T-helper 22 cell (primary cell): ENCODE measurements at places on chromosomes 6 and 20.

DNA sequence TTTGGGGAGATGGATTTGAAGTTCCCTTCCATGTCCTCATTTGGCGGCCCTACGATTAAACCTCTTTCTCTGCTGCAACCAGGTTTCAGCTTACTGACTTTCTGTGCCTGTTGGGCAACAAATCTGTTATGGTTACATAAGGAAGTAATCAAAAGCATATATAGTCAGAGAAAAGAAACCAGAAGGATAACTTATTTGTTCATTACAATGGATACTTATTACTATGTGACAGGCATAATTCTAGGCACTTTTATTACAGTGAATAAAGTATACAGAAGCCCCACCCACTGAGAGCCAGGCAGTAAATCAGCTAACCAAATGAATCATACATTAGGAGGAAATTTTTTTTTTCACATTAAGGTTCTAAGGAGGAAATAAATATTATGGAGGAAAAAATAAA is 9.6 kb upstream of the TRIM31 start:
- no peak for DNase-seq

DNA sequence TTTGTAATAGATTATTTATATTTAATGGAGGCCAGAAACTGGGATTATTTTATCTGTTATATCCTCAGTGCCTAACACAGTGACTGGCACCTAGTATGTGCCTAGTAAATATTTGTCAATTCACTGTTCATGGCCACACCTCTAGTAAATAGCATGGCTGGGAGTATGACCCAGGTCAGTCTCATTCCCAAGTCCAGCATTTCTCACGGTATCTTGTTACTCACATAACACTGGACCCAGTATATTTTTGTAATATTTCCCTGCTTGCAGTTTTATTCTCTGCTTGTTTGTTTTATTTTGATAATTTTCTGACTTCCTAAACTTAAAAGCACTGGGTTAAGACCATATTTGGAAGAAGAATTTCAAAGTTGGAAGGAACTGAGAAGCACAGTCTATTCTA is 47.7 kb downstream of the CTNNBL1 start:
- no peak for DNase-seq

DNA sequence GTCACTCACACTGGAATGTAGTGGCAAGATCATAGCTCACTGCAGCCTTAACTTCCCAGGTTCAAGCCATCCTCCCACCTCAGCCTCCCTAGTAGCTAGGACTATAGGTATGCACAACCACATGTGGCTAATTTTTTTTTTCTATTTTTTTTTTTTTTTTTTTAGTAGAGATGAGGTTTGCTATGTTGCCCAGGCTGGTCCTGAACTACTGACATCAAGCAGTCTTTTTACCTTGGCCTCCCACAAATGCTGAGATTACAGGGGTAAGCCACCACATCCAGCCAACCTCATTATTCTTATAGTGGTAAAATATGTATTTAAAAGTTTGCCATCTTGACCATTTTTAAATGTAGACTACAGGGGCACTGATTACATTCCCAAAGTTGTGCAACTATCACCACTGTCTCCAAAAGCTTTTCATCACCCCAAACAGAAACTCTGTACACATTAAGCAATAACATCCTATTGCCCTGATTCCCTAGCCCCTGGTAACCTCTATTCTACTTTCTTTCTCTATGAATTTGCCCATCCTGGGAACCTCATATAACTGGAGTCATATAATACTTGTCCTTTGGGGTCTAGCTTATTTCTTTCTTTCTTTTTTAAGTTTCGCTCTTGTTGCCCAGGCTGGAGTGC is 268.0 kb upstream of the JARID2 start:
- DNase-seq: no peak

- no peak for DNase-seq
These were observed 351.7 kb downstream of the CDC5L start for GRCh38 chr6:44739181-44739580.

GRCh38 chr20:59346061-59346460 is 45.6 kb downstream of the EDN3 start:
- DNase-seq: no peak

GRCh38 chr6:30802731-30803130 is 58.4 kb upstream of the IER3 start:
- DNase-seq: no peak

DNA sequence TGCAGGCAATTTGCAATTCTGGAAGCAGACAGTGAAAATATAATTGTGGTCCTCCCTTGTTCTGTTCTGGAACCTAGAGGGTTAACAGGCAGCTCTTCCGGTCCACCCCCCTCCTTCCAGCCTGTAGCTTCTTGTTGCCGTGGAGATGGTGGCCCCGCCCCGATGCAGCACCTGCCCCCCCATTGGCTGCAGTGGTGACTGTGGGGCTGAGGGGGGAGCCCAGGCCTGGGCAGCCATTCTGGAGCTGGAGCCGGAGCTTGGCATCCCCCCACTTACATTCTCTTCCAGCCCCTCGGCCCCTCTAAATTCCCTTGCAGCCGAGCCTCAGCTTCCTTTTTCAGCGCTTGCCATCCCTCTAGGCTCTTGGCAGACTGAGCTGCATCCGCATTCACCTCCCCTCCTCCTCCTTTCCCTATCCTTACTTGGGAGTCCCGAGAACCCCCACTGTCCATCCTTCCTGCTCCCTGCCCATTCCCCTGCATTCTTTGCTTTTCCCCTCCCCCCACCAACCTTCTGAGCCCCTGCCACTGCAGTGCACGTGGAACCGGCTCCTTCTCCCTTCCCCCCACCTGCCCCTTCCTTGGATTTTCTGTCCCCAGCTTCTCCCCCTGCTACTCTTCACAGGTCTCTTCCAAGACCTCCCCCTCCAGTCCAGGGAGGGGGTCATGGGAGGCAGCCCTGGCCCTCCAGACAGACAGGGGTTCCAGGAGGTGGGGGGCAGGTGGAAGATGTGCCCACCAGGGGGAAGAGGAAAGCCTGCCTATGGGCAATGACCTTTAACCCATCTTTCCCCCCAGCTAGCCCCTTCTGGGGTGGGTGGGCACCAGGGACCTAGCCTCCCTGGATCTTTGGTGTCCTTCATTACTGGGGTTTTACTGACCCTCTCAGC is 11.4 kb downstream of the SYNGAP1 start:
- peak; percentile 73 for DNase-seq

- DNase-seq: no peak
These were observed 43.6 kb upstream of the SLC32A1 start for GRCh38 chr20:38680500-38681306.

DNA sequence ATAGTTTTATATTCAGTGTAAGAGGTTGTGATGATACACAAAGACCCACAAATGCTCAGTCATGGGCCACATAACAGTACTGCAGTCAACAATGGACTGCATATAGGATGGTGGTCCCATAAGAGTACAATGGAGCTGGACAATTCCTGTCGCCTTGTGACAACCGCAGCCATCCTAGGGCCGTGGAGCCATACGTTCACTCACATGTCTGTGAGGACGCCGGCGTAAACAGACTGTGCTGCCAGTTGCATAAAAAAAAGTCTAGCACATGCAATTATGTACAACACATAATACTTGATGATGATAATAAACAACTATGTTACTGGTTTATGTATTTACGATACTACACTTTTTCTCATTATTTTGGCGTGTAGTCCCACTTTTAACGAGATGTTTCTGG is 30.9 kb downstream of the BFSP1 start:
- DNase-seq: no peak

DNA sequence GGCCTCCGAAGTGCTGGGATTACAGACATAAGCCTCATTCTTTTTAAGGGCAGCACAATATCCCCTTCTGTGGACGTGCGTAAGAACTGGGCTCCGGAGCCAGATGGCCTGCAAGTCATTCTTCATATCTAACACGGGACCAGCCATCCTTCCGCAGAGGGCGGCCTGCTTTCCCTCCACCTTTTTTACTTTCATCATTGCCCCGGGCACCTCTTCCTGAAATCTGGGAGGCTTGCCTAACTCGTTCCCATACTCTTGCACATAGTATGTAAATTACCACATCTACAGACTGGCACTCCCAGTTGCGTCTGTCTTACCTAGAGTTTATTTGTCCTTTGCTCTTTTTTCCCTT is 29.9 kb upstream of the SLC23A2 start:
- no peak for DNase-seq

DNA sequence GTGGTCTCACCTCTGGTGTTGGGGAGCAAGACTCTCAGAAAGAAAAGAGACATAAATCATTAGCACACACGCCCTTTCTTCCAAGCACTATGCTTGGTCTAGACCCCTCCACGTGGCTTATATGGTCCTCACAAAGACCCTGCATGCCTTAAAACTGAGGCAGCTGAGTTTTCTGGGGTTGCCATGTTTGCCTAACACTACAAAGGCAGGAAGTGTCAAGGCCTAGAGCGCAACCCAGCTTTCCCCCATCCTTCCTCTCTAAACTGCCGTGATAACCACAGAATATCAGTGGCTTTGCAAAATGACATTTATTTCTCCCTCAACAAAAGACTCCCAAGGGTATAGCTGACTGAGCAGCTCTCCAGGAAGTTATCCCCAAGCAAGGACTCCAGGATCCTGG is 146.5 kb upstream of the TOP1 start:
- DNase-seq: no peak

DNA sequence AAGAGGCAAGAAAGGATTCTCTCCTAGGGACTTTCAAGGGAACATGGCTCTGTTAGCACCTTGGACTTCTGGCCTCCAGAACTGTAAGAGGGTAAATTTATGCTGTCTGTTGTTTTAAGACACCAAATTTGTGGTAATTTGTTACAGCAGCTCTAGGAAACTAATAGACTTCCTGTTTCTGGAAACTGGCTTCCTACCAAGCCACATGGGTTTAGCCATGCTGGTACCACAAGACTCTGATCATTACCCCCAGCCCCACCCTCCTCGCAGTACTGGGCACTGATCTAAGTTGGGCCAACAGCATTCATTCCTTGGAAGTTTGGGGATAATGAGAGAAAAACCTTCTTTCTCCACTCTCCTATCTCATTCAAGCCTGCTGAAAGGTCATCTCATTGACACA is 109.5 kb upstream of the SMLR1 start:
- no peak for DNase-seq

- DNase-seq: no peak
These were observed 735.7 kb downstream of the QKI start for GRCh38 chr6:164150232-164150631.

DNA sequence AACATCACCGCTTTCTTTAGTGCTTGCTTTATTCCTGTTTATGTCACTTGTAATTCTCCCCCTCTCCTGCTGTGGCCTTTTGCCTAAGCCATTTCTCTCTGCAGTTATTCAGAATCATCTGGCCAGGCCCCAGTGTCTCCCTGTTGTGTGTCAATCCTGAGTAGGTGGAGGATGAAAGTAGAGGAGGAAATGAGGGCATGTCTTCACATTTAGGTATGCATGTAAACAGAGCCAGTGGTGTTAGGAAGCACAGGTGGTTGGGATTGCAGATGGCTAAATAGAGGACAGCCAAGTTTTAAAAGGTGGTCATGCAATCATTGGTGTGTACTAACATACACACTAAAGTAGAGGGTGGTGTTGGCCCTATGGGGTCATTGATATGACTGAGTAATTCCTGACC is 5.2 kb downstream of the PRSS35 start:
- DNase-seq: no peak

DNA sequence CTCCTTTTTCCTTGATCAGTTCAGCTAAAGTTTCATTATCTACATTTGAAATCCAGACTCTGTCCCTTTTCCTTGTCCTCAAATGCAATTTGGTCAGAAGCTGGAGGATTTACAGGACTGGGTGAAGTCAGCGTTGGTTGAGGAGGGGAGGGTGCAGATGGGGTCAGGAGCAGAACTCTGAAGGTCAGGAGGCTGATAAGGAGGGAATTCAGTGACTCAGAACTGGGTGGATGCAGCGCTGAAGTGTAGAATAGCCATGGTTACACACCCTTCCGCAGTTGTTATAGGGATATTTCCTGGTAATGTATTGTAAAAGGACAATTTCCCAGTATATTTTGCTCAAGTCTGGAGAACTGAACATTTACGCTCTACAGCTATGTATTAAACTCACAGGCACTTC is 133.1 kb upstream of the FOXA2 start:
- DNase-seq: no peak

DNA sequence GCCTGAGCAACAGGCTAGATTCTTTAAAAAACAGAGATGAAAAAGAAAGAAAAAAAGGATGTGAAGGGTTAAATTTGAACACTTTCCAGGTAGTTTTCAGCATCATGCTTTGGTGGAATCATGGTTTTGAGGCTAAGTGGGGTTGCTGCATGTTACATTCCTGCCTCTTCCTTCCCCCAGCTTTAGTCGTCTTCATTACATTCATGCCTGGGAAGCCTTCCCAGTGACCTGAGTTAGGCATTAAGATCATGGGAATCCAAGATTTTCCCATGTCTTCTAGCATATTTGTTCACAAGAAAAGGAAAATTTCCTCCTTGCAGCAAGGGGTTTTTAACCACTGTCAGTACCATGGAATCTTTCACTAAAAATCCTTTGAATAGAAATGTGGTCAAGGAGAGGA is 12.0 kb downstream of the TPX2 start:
- no peak for DNase-seq

DNA sequence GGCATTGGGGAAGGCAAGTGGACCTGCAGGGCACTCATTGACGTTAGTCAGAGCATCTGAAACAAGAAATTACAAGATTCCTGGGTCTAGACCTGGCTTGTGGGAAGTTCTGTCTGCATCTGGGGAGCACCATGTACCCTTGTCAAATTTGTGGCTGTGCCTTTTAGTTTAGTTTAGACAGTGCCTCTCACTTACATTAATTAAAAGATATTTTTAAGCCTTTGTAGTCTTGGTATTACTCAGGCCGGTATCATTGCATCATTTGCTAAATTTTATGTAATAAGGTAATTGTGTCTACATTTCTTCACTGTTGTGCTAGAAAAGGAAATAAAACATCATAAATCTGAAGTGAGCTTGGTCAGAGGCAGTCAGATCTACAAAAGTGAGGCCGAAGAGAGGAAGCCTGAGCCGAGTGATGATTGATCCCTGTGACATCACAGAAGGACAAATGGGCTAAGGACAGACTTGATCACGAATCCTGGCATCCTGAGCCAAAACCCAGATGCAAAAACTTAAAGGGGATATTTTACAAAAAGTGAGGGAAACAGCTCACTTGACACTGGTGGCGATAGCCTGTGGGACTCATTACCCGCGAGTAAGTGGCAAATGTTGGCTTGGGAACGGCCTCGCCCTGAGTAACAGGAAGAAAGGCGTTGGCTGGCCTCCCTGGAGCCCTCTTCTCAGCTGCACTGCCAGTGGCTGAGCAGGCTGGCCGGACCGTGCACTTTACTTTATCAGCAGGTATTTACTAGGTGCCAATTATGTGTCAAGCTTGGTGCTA is 106.5 kb downstream of the TCP11 start:
- no peak for DNase-seq

DNA sequence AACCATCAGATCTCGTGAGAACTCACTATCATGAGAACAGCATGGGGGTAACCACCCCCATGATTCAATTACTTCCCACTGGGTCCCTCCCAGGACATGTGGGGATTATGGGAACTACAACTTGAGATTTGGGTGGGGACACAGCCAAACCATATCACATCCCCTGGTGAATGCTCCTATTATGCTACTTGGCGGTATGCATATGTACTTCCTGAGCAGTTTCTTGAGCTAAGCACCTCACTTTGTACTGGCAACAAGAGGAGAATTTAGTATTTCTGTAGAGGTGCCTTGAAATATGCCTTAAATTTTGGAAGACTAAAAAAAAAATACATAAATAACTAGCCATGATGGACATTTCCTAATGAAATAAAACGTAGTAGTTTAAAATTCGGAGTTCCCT is 327.2 kb upstream of the CITED2 start:
- no peak for DNase-seq

GRCh38 chr20:63375438-63375837 is 14.3 kb upstream of the CHRNA4 start:
- DNase-seq: no peak
